ENCODE measurements at places on chromosomes 5 and 9.

DNA sequence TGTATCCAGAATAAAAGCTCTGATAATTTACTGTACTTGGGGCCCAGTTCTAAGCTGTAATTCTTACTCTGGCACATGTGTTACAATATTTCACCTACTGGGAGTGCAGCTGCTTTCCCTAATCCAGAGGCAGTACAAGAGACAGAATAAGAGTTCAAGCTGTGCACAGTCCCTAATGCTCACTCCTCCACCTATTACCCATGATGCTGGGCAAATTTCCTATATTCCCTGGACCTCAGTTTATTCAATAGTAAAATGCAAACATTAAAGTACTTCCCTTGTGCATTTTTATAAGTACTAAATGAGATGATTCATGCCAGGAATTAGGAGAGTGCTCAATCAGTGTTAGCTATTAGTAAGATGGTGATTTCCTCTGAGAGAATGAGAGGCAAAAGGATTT lies 28.0 kb upstream of the TAF11L2 start:
- no peak for DNase-seq

DNA sequence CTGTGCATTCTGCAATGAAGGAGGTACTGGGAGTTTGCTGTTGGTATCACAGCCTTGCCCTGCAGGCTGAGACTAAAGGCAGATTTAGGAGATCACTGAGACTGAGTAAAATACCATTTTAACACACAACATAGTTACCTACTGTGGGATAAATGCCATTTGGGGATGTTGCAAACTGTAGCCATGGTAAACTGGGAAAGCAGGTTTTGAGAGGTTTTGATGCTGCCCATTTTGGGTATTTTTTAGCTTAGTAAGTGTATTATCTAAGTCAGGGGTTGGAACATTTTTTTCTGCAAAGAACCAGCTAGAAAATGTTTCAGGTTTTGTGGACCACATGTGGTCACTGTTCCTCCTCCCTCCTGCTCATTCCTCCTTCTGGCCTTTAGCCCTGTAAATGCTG lies 108.9 kb downstream of the EHMT1 start:
- DNase-seq, result no peak

- no peak for DNase-seq
Measured at GRCh38 chr5:82295144-82295543, 17.0 kb upstream of the RPS23 start.

DNA sequence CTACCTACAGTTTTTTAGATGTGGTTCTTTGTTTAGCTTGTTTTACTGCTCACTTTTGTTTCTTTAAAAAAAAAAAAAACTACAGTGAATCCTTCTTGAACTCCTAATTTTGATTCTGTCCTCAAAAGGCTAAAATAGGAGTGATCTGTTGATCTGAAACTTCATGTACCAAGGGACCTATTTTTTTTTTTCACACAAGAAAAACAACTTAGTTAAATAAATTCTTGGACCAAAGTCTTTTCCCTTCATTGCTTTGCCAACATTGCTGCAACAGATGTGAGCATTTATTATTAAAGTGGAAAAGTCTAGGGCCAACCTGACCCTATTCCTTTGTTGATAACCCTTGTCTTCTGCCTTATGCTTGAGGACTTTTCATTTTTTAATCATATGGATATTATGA lies 236.8 kb downstream of the ARHGEF28 start:
- DNase-seq, result no peak

DNA sequence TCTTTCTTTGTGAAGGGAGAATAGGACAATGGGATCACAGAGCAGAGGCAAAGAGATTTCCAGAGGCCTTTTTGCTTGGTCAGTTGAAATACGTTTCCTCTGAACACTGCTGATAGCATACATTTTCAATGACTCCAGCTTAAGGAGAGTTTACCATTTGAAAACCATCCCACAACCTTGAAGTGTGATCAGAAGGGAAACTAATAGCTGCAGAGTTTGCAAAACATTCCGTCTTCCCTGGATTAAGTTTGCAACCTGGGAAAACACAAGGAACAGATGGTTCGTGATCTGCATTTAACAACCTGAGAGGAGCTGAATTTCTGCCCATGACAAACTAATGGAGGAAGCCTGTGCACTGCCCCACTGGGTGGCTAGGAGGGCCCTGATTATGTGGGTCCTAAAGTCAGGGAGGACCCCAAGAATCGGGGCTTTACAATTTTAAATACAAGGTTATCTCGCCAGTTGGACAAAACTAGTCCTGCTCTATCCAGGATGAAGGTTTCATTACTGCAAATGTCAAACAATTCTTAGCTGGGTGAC lies 35.6 kb downstream of the MTX3 start:
- DNase-seq, result no peak

GRCh38 chr9:134440636-134441226 lies 114.5 kb downstream of the RXRA start:
- no peak for DNase-seq

DNA sequence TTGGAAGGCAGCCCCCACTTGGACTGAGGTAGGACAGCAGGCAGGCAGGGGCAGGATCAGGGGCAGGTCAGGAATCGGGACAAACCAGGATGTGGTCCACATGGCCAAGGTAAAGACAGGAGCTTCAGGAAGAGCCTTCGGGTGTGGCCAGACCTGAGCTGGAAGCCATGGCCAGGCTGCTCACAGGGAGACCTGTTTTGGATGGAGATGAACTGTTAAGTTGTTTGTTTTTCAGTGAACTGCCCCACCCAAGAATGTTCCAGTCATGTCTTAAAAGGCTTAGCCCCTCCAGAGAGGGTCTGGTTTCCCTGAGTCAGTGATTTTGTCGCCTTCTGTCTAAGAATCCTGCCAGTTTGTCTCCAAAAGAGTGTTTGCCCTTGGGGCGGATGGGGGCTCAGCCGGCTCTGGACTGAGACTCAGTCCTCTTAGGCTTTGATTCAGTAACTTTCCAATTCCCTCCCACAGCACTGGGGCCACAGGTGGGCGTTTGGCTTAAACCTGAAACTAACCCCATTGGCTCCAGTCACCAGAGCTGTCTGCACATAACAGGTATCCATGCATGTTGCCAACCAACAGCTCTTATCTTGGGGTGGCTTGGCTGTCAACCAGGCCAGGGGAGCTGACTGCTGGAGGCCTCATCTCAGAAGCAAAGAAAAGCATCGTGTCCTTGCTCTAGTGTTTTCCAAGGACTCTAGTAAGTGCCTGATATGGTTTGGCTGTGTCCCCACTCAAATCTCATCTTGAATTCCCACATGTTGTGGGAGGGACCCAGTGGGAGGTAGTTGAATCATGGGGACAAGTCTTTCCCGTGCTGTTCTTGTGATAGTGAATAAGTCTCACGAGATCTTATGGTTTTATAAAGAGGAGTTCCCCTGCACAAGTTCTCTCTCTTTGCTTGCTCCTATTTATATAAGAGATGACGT lies 11.3 kb upstream of the ANKH start:
- DNase-seq, result no peak

DNA sequence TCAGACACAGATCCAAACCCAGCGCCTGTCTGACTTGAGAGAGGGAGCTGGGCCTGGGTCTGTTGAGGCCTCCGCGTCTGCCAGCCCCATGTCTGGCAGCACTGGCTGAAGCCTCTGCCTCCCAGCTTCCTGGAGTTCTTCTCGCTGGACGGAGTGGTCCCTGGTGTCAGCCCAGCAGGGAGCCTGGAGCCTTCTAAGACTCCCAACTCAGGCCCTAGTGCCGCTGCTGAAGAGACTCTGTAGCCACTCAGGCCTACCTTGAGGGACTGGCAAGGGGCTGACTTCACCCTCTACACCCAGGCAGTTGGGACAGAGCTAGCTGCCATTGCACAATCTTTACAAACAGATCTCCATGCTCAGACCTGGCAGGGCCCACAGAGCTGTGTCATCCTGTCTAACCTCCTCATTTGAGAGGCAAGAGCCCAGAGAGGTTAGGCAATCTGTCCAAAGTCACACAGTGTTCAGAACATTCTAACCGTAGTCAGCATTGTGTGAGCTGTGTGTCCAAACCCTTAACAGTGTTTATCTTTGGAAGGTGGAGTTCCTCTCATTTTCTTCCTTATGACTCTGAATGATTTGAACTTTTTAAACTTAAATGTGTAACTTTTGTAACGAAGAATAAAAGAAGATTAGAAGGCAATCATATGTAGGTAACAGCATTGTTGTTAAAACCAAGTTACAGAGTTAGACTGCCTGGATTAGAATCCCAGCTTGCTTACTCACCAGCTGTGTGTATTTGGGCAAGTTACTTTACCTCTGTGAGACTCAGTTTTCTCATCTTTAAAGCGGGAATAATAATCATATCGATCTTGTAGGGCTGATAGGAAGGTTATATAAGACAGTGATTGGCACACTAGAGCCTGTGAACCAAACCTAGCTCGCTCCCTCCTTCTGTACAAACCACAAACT lies 4.6 kb upstream of the DUSP1 start:
- no peak for DNase-seq

GRCh38 chr5:114561415-114561814 lies 199.5 kb downstream of the KCNN2 start:
- no peak for DNase-seq

All from Panc1 (cell line).